ENCODE measurements at places on chromosomes 3 and 15.
A peak's percentile ranks its signal among the peaks of the same experiment; 100 is the strongest.

DNA sequence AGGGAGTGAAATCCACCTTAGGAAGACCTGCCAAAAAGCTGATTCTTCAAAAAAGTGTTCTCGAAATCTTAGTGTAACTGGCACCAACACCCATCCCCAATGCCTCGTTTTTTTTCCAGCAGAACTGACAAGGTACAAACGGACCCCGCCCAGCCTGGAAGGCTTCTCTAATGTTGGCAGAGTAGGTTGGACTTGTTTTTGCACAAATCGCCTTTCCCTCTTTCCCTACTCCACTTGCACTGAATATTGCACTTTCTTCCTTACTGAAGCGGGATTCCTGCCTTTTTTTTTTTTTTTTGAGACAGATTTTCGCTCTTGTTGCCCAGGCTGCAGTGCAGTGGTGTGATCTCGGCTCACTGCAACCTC, 544 bp upstream of the TIMMDC1 start:
- DNase-seq: no peak

GRCh38 chr3:14335774-14336748, 66.3 kb upstream of the SLC6A6 start:
- no peak for DNase-seq

DNA sequence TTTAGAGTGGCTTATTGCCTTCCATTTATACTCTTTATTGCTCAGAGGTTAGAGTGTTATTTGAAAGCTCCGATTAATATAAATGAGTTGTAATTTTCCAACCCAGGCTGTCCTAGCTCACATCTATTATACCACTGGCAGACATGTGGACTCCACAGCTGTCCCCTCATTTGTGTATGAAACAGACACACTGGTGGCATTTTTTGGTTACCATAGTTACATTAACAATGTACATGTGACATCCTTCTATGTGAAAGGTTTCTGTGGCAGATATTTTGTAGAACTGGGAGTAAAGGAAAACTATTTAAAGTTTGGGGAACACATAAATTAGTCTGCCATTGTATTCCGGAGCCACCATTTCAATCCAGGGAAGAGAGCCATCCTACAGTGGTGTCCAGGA, 5.3 kb downstream of the LRRN1 start:
- DNase-seq: no peak

GRCh38 chr3:119627461-119627860, 29.8 kb downstream of the PLA1A start:
- peak; percentile 35 for DNase-seq

- no peak for DNase-seq
Observed at GRCh38 chr3:161414907-161415306, 43.6 kb upstream of the SPTSSB start.

GRCh38 chr3:37852097-37852496, 9.6 kb upstream of the CTDSPL start:
- DNase-seq: no peak
